Sigmoid colon (tissue), 7 donors: ENCODE measurements at places on chromosomes 1 and 21. TPM values are rescaled to one million over a fixed set of nuclear protein-coding genes. Genes with fewer than 3 reads are reported as not detected.
A peak's percentile ranks its signal among the peaks of the same experiment; 100 is the strongest.

DNA sequence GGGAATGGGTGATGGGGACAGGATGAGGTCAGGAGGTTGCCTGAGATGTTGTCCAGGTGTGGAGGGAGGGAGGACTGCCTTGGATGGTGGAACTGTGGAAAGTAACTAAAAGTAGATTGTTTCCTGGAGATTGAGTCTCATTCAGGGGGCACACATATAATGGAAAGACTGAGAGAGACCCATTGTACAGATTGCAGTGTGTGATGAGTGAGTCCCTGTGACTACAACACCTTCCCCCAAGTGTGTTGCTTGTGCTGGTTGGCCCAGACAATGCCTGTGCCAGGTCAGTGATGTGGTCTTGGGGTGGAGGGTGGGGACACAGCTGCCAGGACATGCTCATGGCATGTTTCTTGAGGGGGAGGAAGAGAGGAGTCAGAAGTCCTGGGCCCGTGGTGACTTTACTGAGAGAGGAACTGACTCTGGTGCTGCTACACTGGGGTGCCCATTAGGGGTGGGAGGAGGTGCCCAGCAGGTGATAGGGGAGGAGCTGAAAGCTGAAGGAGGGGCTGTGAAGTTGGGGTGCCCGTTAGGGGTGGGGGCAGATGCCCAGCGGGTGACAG, 5.2 kb downstream of the SNAP47 start:
- peak; percentile 28 for DNase-seq

DNA sequence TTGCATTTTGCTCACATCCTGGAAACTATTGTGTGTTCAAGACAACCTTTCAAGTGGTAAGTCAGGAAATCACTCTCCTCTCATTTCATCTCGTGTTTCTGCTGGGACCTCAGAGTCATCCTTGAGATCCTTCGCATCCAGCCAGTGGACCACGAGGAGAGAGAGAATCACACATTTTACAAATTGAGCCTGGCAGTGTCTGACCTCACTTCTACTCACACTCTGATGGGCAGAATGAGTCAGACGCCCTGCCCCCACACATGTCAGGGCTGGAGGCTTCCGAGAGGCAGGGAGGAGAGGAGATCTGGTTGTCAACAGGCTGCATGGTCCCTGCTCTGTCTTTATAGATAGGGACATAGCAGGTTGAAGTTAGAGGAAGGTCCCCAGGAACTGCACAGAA, 509.7 kb downstream of the AJAP1 start:
- no peak for DNase-seq

DNA sequence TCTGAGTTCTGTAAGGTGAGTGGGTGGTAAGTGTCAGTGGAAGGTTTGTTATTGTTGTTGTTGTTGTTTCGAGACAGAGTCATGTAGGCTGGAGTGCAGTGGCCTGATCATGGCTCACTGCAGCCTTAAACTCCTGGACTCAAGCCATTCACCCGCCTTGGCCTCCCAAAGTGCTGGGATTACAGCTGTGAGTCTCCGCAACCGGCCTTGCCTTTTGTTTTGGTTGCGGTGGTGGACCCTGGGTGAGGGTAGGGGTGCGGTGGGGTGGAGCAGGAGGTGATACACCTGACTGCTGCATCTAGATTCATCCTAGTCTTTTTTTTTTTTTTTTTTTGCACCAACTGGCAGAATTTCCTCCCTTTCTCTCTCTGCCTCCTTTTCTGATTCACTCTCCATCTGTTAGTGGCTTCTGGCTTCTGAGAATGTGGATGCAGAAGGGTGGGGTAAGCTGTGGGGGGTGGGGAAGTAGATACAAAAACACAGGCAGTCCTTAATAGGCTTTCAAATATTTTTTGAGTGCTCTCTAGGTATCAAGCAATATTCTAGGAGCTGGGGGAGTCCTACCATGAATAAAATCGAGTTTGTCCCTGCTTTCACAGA, 4.6 kb upstream of the GMEB1 start:
- DNase-seq: no peak

- DNase-seq: no peak
Measured at GRCh38 chr1:205204552-205204951, 7.0 kb downstream of the DSTYK start.

DNA sequence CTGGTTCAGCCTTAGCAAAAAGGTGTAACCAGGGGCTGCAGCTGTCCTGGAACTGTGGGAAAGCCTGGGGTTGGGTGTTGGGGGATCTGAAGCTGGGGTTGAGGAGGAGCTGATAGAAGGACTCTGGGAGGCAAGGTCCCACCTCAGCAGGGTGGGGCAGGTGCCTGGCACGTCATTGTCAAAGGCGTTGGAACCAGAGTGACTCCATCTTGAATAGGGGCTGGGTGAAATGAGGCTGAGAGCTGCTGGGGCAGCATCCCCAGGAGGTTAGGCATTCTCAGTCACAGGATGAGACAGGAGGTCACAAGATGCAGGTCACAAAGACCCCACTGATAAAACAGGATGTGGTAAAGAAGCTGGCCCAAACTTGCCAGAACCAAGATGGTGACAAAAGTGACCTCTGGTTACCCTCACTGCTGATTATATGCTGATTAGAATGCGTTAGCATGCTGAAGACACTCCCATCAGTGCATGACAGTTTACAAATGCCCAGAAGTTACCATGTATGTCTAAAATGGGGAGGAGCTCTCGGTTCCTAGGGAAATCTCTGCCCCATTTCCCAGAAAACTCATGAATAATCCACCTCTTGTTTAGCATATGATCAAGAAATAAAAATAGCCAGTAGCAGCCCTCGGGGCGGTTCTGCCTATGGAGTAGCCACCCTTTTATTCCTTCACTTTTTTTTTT, 85.4 kb downstream of the IER5 start:
- DNase-seq: no peak

DNA sequence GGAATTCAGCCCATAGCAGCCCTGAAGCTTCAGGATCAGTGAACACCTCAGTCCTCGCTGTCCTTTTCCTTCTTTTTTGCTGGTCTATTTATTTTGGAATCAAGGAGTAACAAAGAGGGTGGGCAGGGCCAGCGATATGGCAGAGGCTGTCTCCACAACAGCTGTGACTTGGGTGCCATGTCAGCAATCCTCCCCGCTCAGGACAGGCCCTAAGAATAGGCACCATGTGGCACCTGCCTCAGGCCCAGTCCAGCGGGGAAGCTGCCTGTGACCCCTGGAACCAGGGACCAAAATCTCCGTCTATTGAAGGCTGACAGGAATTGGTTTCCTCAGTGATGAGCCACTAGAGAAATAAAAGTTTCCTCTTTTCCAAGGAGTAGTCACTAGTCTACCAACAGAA, 58.6 kb upstream of the TNR start:
- no peak for DNase-seq

- DNase-seq: no peak
Measured at GRCh38 chr1:198638441-198638840, 399 bp upstream of the PTPRC start.

- no peak for DNase-seq
Measured at GRCh38 chr1:177307771-177308170, 137.0 kb downstream of the BRINP2 start.

- DNase-seq: no peak
Measured at GRCh38 chr1:1528301-1529267, 11.8 kb downstream of the TMEM240 start.

DNA sequence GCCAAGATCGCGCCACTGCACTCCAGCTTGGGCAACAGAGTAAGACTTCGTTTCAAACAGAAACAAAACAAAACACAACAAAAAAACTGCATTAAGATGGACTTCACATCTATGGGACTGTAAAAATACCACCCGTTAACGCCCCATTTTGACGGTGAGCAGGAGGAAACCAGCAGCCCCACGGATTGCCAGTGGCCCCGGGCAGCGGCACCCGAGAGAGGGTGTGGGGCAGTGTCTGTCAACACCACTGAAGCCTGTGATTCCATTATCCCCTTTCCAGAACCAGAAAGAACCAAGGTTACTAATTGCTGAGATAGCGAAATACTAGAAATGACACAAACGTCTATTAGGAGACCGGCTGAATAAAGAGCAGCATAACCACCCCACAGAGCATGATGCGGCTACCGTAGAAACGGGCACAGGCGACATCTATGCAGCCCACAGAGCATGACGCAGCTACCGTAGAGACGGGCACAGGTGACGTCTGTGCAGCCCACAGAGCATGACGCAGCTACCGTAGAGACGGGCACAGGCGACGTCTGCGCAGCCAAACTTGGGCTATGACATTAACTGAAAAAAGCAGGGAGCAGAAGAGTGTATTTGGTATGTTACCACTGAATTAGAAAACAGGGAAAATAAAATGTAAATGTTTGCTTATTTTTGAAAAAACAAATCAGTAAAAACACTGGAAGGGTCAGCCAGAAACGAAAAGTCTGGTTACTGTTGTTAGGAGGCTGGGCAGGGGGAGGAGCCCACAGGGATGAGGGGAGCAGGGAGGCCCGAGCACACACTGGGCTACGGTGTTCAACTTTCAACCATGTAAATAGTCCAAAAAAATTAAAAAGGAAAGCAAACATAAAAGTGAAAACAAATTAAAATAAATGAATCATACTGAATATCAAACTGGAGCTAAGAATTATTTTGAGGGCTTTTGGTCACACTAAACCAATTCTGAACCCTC, 96.5 kb downstream of the NPHP4 start:
- no peak for DNase-seq

Gene C1orf87
- polyA plus RNA-seq: not detected

Gene LIN28A
- not detected for polyA plus RNA-seq

Gene HSPB7
- polyA plus RNA-seq: 22.7 TPM

Gene LCE1B
- polyA plus RNA-seq: not detected

Gene PAFAH2
- 19.3 TPM for polyA plus RNA-seq

Gene TCHHL1
- not detected for polyA plus RNA-seq

Gene SPRR2F
- polyA plus RNA-seq: not detected
